AML-193 (cell line): ENCODE measurements at places on chromosomes 13 and 19.
A peak's percentile ranks its signal among the peaks of the same experiment; 100 is the strongest.

DNA sequence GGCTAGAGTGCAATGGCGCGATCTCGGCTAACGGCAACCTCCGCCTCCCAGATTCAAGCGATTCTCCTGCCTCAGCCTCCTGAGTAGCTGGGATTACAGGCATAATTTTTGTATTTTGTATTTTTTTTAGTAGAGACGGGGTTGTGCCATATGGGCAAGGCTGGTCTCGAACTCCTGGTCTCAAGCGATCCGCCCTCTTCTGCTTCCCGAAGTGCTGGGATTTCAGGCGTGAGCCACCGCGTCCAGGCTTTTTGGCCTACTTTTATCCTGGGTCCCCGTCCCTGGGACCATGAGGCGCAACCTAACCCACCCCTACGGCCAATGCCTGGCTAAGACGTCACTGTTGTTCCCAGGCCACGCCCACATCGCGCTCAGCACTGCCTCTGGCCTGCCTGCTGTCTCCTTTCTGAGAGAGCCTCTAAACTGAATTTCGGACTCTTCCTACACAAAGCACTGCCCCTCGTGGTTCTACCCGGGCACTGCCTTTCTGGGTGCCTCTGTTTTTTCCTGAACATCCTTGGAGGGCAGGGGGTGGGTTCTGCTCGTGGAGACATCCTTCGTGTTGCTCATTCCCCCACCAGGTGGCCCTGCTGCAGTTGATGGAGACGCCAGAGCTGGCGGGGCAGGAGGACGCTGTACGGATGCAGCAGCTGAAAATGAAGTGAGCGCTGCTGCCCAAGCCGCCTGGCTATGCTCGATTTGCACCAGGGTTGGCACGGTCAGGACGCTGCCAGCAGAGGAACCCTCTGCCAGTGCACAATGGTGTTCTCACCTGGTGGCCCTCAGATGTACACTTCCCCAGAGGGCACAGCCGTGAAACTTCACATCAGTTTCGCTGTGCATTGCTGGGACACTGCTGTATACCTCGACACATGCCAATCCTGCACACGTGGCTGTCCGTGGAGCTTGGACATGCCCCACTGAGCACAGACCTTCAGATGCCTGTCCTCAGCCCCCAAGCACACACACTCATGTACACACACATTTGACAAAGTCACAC, 2.0 kb downstream of the REX1BD start:
- DNase-seq = peak; percentile 70

GRCh38 chr19:38149661-38150061, 74.4 kb downstream of the DPF1 start:
- DNase-seq = no peak

DNA sequence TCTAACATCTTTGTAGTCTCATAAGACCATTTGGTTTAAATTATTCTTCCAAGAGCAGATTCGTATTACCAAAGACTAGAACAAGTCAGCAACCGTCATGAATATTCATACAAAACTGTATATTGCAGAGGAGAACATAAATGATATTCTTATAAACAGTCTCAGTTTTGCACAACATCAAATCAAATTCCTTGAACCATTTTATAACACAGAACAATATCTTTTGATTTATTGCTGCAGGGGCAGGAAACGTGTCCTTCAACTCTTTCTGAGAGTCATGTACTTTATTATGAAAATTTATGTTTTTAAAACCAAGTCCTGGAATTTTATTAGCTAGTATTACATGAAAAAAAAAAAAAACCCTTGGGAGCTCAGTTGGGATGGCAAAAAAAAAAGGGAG, 26.2 kb downstream of the SIGLECL1 start:
- DNase-seq = no peak

GRCh38 chr13:23679220-23679619, 109.0 kb downstream of the TNFRSF19 start:
- DNase-seq = no peak

DNA sequence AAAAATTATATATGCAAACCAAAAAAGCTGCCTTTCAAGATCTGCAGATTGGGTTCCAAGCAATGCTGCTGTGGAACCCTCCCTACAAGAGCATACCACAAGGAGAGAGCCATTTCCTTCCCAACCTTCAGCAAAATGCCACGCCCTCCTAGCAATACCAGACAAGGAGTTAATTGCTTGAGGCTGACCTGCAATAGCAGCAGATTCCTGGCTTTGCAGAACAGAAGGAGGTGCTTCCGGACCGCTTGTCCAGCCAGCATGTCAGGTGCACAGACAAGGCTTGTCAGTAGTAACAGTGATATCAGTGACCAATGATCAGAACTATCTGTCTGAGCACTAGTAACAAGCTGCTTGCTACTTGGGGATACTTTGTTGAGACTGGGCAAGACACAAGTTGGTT, 301.6 kb downstream of the FGF14 start:
- no peak for DNase-seq

DNA sequence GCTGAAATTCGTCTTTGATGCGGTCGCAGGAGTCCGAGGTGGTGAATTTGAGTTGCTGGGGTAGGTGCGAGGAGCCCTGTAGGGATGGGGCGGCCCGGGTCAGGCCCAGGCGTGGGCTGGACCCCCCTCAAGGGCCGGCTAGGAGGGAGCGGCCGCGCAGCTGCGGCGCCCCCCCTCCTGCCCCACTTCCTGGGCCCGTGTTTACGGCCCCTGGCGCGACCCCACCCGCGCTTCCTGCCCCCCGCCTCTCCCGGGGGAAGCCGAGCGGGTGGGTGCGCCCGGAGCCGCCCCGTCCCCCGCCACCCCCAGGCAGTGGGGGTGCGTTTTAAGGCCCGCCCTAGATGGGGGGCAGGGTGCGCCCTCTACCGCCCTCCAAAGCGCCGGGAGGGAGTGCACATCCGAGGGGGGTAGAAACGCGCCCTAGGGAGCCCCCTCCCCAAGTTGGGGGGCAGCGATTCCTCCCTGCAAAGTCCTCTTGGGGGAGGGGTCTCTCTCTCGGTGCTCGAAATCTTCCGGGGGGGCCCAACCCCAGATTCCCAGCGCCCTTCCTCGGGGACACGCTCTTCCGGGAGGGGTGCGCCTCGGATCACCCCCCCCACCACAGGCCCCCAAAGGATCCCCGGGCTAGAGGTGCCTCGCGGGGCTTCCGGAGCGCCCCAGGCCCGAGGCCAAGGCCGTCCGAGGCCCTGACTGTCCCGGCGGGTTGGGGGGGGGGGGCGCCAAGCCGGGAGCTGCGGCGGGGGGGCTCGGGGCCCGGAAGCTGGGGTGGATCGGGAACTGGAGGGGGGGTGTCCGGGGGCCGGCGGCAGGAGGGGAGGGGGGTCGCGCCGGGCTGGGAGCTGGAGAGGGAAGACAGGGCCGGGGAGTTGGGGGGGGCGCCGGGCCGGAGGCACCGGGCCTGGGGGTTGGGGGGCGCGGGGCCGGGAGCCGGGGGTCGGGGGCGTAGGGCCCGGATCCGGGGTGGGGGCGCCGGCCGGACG, 823 bp downstream of the TLE5 start:
- no peak for DNase-seq

DNA sequence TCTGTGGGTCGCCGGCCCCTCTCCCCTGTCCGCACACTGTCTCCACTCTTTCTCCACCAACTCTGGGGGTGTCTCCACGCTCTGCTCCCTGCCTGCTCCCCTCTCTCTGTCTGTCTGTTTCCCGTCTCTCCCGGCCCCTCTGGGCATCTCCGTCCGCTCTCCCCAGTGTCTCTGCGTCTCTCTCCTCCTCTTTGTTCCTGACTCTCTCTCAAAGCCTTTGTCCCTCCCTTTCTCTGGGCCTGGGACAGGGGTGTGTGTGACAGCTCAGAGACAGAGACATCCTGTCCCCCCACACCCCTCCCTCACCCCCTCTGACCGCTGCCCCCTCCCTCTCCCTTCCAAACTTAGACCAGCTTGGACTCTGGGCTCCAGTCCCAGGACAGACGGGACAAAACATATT, 668 bp upstream of the SBK3 start:
- DNase-seq = no peak

DNA sequence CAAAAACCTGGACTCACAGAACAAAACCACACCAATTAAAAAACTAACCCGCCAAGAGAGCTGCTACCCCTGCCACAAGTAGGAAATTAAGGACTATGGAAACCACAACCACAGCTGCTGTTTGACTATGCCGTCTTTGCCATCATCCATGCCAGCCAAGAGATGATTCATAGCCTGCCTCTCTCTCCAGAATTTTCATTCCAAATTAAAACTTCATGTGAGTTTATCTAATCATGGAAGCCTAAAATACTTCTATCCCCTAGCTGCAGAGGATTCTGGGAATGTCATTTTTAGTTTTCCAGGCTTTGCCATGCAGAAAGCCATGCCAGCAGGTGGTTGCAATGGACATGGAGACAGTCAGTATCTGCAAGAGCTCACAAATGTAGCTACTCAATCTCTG, 27.6 kb upstream of the GTF2F2 start:
- DNase-seq = no peak

- no peak for DNase-seq
Observed at GRCh38 chr19:4295972-4296771, 6.0 kb downstream of the TMIGD2 start.

- DNase-seq = no peak
Observed at GRCh38 chr19:1379126-1379905, 4.4 kb upstream of the NDUFS7 start.

GRCh38 chr19:6481541-6482342, at the start of gene DENND1C:
Gene DENND1C (minus strand): TSS chr19:6481787. CDS start chr19:6481695, 92 bp downstream.
- DNase-seq = peak; percentile 55

- DNase-seq = peak; percentile 69
Observed at GRCh38 chr19:41876847-41877832, at the start of gene CD79A. Gene CD79A (plus strand): TSS chr19:41877279. CDS start chr19:41877305, 26 bp downstream.

DNA sequence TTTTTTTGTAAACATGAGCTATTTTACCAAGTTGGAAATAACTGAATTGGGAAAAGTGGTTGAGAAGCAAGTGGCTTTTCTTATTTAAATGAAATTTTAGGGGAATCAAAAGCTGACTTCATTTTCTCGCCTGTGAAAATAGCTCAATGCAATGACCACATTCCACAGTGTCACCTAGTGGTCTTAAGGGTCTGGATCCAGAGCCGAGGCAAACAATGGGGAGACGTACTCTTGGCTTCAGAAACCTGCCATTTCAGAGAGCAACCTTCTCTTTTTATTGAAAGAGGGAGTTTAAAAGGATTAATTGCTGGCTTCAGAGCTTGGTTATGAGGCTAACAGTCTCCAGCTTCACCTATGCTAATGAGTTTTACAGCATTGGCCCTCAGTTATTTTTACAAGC, 39.7 kb upstream of the RXFP2 start:
- no peak for DNase-seq

DNA sequence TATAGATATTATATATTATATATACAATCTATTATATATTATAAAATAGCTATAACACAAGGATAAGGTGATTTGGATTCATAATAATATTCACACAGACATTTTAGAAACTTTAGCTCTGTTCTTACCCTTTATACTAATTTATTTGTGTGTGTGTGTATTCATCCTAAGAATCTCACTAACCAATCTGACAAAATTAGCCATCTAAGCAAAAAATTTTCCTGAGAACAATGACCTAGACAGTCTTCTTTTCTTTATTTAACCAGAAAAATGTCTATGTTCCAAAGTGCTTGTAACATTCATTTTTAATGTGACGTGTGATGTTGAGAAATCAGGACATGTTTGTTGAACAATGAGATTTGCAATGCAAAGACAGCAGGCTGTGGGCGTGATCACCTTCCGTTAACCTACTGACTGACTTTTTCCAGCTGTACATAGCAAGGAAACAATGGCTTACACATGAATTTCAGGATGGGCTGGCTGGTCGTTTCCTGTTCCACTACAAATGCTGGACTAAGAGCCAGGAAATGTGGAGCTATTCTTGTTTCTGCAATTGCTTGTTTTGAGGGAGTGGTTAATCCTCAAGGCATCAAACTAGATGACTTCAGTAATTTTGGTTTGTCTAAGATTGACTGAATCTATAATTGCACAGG, 634.6 kb upstream of the ARGLU1 start:
- DNase-seq = no peak
